ENCODE measurements at places on chromosomes 5 and 9.

DNA sequence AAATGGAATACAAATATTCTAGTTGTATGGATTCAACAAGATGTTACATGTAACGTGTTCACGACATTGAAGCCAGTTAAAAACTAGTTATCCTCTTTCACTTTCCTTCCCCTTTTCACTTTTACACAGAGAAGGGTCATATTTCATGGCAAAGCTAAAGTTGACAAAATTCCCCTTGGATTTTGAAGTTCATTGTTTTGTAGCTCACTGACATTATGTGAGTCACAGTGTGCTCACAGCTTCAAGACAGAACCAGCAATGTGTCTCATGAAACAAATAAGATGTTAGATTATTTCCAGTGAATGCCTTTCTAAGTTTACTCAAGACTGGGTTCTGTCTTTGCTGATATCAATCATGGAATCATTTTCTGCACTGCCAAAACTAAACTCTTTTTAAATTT lies 535.5 kb upstream of the GRIN3A start:
- DNase-seq, result peak; percentile 7

GRCh38 chr5:107184871-107185270 lies 485.9 kb downstream of the EFNA5 start:
- no peak for DNase-seq

- DNase-seq, result no peak
Observed at GRCh38 chr5:31106278-31106677, 87.2 kb upstream of the CDH6 start.

GRCh38 chr5:151212406-151212798 lies 11.5 kb downstream of the CCDC69 start:
- DNase-seq, result no peak

GRCh38 chr9:438066-438465 lies 223.4 kb downstream of the DOCK8 start:
- no peak for DNase-seq

DNA sequence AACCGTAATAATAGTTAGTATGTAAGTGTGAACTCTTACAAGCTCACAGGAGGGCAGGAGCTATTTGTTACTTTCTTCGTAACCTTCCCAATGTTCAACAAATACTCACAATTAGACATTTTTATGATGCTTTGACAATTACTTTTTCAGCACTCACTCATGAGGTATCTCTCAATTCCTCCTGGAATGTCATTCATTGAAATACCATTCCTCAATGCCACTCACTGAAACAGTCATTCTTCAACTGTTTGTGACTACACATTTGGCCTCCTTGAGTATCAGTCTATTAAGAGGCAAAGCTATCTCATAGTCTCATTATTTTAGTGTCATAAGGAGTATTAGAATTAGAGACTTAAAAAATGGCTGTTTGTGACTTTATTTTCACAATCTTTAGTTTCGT lies 734.1 kb upstream of the DMAC1 start:
- DNase-seq, result no peak

- DNase-seq, result no peak
Observed at GRCh38 chr5:93427316-93427715, 153.7 kb downstream of the NR2F1-AS1 start.

GRCh38 chr9:106503759-106504158 lies 359.2 kb upstream of the ZNF462 start:
- DNase-seq, result no peak

DNA sequence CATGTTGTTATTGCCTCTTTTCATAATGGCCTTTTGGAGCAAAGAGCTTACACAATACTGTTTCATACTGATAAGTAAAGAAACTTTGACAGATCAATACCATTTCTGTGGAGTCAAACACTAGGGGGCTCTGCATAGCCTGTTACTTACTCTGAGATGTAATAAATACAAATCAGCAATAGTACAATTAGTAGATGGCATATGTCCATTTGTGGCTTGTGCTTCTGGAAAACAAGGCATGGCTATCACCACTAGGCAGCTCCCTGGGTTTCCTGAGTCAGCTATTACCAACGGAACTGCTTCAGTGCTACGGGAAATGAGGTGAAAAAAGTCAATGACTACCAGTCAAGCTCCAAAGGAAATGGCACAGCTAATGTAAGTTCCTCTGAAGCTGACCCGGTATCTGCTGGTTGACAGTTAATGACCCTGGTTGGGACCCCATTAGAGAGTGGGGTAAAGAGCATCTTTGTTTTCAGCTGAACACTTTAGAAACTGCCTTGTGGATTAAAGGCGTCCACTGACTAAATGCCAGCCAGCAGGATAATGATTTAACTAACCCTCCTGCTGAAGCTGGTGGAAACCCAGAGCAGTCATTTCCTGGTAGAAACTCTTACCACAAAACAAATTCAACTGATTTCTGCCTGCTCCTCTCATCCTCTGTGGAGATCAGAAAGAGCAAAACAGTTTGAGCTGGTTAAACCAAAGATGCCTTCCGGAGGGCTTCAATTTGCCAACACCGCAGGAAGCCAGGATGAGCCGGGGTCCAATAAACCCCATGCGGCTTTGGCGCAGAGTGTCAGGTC lies 69.0 kb upstream of the FAM169A start:
- no peak for DNase-seq

Measured in foreskin keratinocyte (primary cell).